ENCODE measurements at places on chromosomes 16 and 17.

DNA sequence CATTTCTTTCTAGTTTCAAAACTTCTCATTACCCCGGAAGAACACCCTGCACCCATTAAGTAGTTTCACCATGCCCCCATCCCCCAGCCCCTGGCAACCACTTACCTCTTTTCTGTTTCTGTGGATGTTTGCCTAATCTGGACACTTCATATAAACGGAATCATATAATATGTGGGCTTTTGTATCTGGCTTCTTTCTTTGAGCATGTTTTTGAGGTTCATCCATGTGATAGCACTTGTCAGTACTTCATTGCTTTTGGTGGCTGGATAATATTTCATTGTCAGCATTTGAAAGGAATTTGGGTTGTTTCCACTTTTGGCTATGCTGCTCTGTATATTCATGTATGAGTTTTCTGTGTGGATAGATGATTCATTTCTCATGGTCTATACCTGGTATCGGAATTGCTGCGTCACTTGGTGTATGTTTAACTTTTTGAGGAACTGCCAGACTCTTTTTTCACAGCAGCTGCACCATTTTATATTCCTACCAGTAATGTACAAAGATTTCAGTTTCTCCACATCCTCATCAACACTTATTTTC is 30.0 kb upstream of the SLC5A10 start:
- DNase-seq = no peak

DNA sequence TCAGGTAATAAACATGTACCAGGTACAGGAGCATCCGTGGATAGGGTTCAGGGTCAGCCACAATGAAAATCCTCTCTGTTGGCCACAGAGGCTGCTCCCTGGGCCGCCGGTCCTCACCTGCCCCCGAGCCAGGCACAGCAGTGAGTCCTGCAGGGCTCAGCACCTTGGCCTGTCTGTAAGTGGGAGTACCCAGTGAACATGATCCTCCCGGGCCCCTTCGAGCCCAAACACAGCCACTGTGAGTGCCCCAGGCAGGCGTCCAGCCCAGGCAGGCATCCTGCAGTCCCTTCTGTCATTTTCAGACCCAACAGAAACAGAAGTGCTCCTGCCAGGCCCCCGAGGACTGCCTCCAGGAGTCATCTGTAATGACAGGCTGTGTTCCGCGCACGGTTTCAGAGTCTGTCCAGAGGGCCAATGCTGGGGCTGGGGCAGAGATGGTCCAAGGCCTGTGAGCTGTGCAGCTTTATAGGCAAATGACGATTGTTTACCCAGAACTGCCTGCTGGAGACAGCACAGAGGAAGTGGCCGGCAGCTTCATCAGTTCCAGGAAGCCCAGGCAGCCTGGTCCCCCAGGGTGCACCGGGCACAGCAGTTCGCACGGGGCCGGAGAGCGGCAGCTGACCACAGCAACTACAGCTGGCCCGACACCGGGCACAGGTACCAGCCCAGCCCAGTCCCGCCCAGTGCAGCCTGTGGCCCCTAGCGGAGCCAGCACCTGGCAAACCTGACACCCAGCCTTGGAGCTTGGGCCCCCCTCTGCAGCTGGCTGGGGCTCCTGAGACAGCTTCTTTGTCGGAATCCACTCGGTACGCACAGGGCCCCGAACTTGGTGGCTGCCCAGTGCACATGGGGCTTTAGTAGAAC is 13.2 kb downstream of the SLC7A5 start:
- no peak for DNase-seq

- no peak for DNase-seq
These were observed 35.8 kb downstream of the GP2 start for GRCh38 chr16:20291208-20292206.

DNA sequence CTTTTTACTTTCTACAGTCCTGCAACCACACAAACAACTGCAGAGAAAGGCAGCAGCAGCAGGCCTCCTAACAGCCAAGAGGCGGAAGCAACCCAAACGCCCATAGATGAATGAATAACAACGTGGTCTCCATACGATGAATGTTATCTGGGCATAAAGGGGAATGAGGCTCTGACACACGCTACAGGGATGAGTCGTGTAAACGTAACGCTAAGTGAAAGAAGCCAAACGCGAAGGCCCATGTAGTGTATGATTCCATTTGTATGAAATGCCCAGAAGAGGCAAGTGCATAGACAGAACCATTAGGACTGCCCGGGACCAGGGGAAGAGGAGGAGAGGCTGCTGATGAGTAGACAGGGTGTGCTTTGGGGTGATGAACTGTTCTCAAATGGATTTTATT is 94.8 kb upstream of the DNAH17 start:
- DNase-seq = no peak

- DNase-seq = no peak
These were observed 67.3 kb downstream of the MYH10 start for GRCh38 chr17:8563024-8563776.

- DNase-seq = peak; percentile 34
These were observed 171.7 kb downstream of the KATNIP start for GRCh38 chr16:27721531-27722181.

- no peak for DNase-seq
These were observed 6.7 kb downstream of the ITGA3 start for GRCh38 chr17:50062293-50063243.

- DNase-seq = no peak
These were observed 17.7 kb downstream of the SLC38A10 start for GRCh38 chr17:81277421-81277820.

GRCh38 chr17:34420254-34420766 is 57.3 kb upstream of the CCL1 start:
- peak; percentile 81 for DNase-seq

DNA sequence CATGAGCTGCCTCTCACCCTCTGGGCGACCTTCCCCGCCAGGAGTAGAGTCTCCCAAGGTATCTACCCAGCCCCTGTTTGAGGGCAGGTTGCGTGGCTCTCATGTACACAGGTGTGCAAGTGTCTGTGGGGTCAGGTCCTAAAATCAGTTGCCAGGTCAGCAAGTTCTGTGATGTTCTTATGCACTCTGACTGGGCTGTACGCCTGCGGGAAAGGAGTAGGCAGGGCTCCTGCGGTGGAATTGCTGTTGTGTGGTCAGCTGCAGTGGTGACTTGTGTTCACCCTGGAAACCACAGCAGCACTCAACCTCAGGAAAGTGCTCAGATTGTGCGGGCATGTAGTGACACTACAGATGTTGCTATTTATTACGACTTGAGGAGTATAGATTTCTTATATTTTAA is 19.4 kb downstream of the NARF start:
- DNase-seq = no peak

GRCh38 chr16:78505544-78506366 is 406.3 kb downstream of the WWOX start:
- peak; percentile 16 for DNase-seq

- DNase-seq = no peak
These were observed 5.7 kb upstream of the SALL1 start for GRCh38 chr16:51156807-51157200.

GRCh38 chr17:56948491-56948890 is 12.4 kb downstream of the COIL start:
- DNase-seq = no peak

GRCh38 chr17:75927286-75927922 is 13.4 kb downstream of the FBF1 start:
- DNase-seq = no peak

DNA sequence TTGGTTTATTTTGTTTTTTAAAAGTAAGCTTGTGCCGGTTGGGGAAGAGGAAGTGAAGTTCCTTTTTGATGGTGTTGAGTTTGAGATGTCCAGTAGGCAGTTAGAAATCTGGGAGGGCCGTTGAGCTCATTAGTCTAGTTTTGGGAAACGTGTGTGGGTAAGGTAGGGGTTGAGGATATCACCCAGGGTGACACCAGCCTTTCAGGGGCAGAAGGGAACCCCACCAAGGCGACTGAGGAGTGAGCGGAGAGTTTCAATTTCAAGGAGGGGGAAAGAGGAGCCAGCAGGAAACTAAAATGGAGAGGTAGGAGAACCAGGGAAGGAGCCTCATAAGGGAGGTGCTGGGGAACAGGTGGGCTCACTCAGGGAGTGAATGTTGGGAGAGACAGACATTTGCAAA is 22.7 kb downstream of the HAPSTR1 start:
- no peak for DNase-seq

DNA sequence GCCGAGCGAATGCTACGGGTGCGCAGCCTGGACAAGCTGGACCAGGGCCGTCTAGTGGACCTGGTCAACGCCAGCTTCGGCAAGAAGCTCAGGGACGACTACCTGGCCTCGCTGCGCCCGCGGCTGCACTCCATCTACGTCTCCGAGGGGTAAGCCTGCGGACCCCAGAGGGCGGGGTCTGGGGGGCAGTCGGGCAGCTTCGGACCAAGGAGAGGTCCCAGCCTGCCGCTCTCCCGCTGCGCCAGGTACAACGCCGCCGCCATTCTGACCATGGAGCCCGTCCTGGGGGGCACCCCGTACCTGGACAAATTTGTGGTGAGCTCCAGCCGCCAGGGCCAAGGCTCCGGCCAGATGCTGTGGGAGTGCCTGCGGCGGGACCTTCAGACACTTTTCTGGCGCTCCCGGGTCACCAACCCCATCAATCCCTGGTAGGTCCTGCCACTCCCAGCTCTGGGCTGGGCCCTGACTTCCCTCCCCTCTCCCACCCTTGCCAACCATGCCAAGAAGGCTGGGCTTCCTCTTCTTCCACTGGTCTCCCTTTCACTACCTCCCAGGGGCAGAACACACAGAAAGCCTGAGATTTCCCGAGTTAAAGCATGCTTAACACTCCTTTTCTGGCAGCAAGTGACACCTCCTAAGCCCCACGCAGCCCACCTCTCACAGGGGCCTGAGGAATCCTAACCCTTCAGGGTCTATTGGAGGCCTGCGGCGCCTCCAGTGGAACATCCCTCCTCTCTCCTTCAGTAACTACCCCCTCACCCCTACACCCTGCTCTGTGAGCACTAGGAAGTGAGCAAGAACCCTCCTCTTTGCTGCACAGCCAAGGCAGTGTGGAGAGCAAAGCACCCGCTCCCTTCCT is 3.2 kb downstream of the NAGS start:
- DNase-seq = no peak

DNA sequence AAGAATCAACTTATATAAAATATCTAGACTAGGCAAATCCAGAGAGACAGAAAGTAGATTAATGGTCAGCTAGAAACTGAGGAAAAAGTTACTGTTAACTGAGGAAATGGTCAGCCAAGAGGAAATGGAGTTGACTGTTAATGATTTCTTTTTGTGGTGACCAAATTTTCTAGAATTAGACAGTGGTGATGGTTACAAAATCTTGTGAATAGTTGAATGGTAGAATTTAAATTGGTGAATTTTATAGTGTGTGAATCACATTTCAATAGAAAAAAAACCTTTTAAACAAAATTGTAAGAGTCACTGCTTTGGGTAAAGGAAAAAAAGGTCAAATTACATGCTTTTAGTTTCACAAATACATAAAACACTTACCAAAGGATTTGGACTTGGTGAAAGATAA is 30.0 kb downstream of the APPBP2 start:
- DNase-seq = no peak

GRCh38 chr16:88804552-88805339 is 1.2 kb downstream of the CDT1 start:
- no peak for DNase-seq

DNA sequence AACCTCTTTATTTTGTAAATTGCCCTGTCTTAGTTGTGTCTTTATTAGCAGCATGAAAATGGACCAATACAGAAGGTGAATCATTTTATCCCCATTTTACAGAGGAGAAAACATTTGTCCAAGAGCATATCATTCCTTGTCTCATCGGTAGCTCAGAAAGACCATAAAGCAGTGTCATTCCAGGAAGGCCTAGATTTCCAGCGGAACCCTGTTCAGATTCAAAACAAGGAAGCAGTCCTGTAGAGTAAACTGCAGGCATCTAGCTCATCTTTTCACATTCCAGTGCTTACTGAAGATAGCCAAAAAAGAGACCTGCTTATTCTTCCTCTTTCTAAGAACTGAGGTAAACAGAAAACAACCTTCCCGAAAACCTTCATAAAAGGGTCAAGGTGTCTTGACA is 54.0 kb downstream of the PARN start:
- DNase-seq = no peak

DNA sequence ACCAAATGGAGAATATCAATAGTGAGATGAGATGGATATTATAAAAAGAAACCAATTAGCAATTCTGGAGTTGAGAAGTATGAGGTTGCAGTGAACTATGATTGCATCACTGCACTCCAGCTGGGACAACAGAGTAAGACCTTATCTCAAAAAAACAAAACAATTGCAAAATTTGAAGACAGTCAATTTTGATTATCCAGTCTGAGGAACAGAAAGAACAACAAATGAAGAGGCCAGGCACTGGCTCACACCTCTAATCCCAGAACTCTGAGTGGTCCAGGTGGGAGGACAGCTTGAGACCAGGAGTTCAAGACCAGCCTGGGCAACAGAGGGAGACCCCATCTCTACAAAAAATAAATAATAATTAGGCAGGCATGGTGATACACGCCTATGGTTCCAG is 35.0 kb downstream of the USP32 start:
- DNase-seq = no peak

DNA sequence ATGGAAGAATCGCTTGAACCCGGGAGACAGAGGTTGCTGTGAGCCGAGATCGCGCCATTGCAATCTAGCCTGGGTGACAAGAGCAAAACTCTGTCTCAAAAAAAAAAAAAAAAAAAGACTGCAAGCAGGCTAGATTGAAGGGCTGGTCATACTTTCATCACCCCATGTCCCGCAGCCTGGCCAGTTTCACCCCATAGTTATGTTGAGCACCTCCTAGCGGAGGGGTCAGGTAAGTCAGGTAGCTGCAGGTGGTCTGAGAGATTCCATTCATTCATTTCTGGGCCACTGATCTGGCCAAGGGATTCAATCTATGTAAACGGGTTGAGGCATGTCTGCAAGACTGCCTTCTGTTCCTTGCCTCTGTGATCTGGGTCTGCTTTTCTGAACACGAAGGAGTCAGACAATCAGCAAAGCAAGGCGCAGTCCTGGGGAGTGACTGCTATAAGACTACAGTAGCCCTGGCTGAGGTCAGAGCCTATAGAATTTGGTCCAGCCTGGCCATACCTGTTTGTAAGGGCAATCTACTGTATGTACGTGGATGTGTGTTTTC is 23.6 kb upstream of the BPTF start:
- no peak for DNase-seq

DNA sequence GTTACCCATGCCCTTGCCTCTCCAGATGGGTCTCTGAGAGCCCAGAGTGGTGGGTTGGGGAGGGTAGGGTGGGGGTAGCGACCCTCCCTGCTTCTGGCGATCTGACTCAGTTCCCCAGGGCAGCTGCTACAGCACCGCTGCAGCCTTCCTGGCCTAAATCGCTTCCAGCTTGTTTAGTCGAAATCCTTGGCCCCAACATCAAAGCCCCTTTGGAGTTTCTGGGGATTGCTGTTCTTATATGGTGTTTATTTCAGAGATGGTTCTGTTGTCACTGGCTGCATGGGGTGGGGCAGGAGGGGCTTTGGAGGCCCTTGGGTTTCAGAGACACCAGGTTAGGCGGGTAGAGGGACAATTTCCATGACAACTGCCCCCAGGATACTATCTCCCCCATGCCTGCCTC is 35.9 kb downstream of the FZD2 start:
- no peak for DNase-seq

DNA sequence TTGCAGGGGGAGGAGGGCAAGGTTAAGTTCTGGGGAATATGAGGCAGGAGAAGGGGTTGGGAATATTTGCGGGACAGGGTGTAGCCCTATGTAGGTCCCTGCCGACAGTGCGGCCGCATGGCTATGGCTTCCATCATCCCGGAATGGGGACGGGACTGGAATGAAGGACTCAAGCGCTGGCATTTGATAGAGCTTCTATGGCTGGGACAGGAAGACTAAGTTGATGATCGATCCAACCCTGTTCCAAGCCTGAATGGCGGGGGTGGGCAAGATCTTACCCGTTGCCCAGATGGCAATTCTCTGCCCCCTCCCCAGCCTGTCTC is 47.1 kb downstream of the SRCIN1 start:
- DNase-seq = no peak
